Calu3 (cell line): ENCODE measurements at places on chromosomes 4 and X. TPM values are rescaled to one million over a fixed set of nuclear protein-coding genes. Genes with fewer than 3 reads are reported as not detected.

DNA sequence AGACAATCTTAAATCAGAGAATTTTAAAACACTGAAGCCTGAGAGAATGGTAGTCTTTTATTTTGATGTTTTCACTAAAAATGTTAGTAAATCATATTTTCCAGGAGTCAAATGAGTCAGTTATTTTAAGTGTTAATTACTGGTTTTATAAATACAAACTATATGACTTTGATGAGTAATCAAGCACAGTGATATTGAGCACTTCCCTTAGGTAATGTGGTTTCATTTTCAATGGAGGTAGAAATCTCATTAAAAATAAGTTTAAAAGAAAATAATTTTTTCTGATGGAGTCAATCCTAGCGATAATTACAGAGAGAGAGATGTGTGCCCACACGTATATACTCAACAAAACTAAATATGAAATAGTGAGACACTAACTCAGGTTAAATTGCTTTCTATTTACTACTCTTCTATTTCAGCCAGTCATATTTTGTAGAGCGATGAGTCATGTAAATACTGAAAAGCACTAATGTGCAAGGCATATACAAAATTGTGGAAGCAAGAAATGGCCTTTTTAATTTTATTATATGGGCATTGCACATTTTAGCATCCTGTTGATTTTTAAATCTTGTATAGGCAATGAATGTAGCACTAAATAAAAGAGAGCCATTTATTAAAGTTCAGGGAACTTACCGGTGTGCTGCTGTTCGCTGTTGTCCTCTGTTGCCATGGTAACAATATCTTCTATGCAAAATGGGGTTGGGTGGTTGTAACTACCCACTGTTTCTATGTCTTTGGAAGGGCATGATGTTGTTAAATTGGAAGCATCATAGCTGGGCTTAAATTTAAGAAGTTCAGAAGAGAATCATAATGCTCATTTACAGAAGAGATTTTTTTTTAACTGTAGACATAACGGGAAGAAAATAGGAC, 513.7 kb downstream of the TLL1 start:
- DNase-seq: no peak
- H3K36me3 ChIP-seq: no peaks in the 10 kb centered on the region
- no peaks in the 10 kb centered on the region for H3K4me1 ChIP-seq
- H3K4me3 ChIP-seq: no peak overlapping the region
- no peaks in the 10 kb centered on the region for H3K27me3 ChIP-seq

DNA sequence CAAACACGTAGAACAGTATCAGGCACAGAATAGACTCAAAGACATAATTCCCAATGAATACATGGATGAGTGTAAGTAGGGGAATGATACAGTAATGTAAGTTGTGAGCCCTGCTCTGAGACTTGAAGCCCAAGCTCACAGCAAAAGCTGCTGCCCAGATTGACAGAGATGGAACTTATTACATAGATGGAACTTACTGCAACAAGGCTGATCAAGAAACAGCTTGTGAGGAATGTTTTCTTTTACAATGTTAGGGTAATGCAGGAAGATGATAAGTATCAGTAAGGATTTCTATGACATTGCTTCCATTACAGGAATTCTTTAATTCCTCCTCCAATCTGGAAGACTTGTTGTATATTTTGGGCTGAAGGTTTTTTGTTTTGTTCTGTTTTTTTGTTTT, 278.4 kb downstream of the IL15 start:
- H3K36me3 ChIP-seq: no peaks in the 10 kb centered on the region
- no peaks in the 10 kb centered on the region for H3K27me3 ChIP-seq
- H3K4me3 ChIP-seq: no peak overlapping the region
- no peak overlapping the region for H3K27ac ChIP-seq

DNA sequence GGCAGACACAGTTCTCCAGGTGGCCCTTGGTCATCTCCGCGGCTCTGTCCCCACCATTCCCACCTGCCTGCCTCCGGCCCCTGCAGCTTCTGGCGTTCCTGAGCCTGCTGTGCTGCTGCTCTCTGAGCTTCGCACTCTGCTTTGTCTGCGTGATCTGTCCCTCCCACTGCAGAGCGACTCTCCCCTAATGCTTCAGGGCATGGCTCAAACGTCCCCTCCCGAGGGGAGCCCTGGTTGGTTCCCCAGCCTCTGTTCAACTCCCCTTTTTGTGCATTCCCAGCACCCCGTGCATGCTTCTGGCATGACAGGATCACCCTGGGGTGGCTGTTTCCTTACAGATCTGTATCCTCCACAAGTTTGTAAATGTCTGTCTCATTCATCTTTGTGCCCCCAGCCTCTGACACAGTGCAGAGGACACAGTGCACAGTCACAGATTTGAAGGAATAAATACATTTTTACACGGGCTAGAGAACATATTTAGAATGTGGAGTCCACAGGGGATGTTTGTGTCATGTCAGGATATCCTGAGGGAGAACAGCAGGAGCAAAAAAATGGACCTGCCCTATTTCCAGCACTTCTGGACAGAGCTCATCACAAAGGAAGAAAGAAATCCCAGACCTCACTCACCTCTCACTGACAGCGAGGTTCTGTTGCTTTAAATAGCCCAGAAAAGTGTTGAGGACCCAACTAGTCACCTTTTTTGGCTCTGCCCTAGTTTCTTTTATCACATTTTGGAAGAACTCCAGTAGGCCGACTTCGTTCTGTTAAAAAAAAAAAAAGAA, 72.6 kb downstream of the GATB start:
- no peak overlapping the region for H3K27ac ChIP-seq
- no peaks in the 10 kb centered on the region for H3K27me3 ChIP-seq
- no peak for DNase-seq
- no peaks in the 10 kb centered on the region for H3K4me1 ChIP-seq
- no peaks in the 10 kb centered on the region for H3K36me3 ChIP-seq

DNA sequence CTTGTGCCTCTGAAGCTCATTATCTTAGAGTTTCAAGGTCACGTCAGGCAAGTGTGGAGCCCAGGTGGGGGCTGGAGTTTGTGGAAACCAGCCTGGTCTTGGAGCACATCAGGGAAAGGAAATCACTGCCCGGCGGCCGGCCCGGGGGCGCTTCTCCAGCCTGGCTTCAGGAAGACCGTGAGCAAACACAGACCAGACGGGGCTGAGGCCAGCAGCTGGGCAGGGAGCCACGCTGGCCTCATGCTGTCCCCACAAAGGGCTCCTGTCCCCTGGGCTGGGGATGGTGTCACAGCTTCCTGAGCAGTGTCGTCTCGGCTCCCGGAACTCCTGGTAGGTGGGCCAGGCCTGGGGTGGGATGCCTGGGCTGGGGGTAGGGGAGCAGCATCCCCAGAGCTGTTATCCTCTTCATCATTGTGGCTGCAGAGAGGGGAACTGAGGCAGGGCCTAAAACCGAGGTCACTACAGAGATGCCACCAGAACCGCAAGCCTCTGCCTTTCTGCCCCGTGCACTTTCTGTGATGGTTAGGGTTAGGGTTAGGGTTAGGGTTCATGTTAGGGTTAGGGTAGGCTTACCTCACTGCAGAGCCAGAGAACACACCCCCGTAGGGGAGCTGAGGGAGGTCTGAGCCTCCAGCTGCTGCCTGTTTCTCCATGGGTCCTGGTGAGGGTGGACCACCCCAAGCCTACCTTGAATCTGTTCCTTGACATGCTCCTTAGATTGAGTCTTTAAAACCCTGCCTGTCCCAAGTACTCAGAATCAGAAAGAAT, 77.5 kb downstream of the HTRA3 start:
- no peak overlapping the region for H3K27ac ChIP-seq
- no peak overlapping the region for H3K4me3 ChIP-seq
- H3K36me3 ChIP-seq: no peaks in the 10 kb centered on the region

GRCh38 chr4:28469886-28470285, 1609.2 kb downstream of the STIM2 start:
- H3K27me3 ChIP-seq: no peaks in the 10 kb centered on the region
- H3K4me1 ChIP-seq: no peaks in the 10 kb centered on the region
- no peak for DNase-seq
- H3K36me3 ChIP-seq: no peaks in the 10 kb centered on the region
- no peak overlapping the region for H3K27ac ChIP-seq
- no peak overlapping the region for H3K4me3 ChIP-seq

DNA sequence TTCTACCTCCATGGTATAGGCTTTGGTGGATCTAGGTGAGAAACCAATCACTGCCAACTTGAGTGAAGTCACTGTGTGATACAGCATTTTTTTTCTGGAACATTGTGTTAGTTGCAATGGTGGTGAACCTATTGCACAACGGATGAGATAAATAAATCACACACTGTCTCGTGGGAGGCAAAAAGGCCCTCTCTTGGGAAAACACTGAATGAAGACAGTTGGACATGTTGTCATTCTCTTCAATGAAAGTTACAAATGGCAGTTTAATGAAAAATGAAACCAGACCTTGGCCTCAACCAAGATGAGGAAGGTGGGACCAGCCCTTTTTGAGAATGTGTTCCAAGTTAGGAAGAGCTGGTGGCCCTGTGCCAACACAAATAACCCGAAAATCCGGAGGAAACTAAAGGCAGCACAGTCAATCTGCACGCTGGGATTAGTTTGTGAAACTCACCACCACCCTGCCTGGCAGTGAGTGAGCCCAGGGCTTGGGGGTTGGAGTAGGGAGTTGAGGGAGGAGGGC, 5.4 kb upstream of the ADGRG2 start:
- peaks cover 3% of the 10 kb centered on the region for H3K36me3 ChIP-seq
- peaks cover 65% of the 10 kb centered on the region for H3K27me3 ChIP-seq

DNA sequence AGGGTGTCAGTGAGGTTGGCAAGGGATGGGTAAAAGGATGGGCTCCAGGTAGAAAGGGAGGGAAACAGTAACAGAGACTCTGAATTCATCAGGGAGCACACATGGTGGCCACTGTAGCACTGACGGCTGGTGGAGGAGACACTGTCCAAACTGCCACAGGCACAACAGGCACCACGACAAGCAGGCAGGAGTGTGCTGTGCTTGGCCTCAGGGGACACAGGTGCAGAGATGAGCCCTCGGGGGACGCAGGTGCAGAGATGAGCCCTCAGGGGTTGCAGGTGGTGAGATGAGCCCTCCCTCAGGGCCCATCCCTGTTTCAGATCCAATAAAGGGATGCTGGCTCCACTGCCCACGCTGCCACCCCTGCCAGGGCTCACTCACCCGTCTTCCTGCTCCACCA, 7.6 kb downstream of the PDE6B start:
- no peak overlapping the region for H3K27ac ChIP-seq
- H3K4me3 ChIP-seq: no peak overlapping the region
- H3K27me3 ChIP-seq: no peaks in the 10 kb centered on the region
- no peak for DNase-seq
- H3K4me1 ChIP-seq: no peaks in the 10 kb centered on the region

- H3K27ac ChIP-seq: no peak overlapping the region
- H3K27me3 ChIP-seq: no peaks in the 10 kb centered on the region
- H3K4me1 ChIP-seq: no peaks in the 10 kb centered on the region
- H3K36me3 ChIP-seq: no peaks in the 10 kb centered on the region
Measured at GRCh38 chr4:172843192-172843591, 325.4 kb upstream of the GALNT7 start.

DNA sequence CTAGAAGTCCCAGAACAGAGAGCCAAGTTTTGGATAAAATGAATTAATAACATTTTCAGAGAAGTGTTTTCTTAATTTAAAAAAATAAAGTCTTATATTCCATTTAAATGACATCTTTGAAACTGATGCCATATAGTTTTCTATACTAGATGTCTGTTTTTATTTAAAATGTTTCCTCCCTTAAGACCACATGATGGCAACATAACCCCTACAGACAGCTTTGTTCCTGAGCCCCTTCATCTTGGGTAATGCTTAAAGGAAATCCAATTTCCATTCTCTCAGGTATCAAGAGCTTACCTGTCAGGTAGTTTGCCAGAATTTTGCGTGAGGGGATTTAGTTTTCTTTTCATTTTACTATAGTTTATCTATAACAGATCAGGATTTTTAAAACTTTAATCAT, 181.4 kb upstream of the UGT8 start:
- H3K36me3 ChIP-seq: no peaks in the 10 kb centered on the region
- no peaks in the 10 kb centered on the region for H3K27me3 ChIP-seq
- H3K27ac ChIP-seq: no peak overlapping the region
- peaks cover 9% of the 10 kb centered on the region for H3K4me1 ChIP-seq
- no peak overlapping the region for H3K4me3 ChIP-seq
- DNase-seq: no peak

- H3K27ac ChIP-seq: peak overlapping the region; percentile 56
- H3K4me3 ChIP-seq: no peak overlapping the region
- H3K36me3 ChIP-seq: no peaks in the 10 kb centered on the region
- H3K27me3 ChIP-seq: no peaks in the 10 kb centered on the region
- DNase-seq: peak; percentile 47
Measured at GRCh38 chrX:40262157-40263013, 164.6 kb upstream of the BCOR start.

The SYNPO2 gene
- 0.17 and 0.39 TPM in 2 replicates for total RNA-seq

The MAGEB1 gene
- not detected in 2 replicates for total RNA-seq

The C4orf36 gene
- total RNA-seq: 1.7 and 1.9 TPM in 2 replicates

The SPANXA1 gene
- not detected in 2 replicates for total RNA-seq

The PF4V1 gene
- not detected in 2 replicates for total RNA-seq

The NALF2 gene
- total RNA-seq: 6.3 and 6.9 TPM in 2 replicates
